ENCODE measurements at places on chromosomes 7 and 10.

DNA sequence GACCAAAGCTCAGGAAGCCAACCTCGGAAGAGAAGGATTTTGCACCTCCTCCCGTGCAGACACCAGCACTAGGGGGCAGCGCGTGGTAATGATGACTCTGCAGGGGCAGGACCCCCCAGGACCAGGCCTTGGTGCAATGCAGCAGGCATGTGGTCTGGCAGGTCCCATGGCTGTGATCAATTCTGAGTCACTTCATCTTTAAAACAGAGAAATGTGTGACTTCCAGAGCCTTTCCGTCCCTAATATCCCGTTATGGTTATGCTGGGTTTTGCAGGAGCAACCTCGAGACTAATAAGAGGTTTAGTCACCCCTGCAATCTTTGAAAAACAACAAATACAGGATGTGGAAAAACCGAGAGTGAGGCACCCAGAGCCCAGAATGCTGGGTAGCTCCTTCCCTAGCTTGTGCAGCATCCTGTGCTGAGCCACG lies 30.2 kb upstream of the GJD4 start:
- H3K4me1 ChIP-seq = no peaks in the 10 kb centered on the region
- H3K27ac ChIP-seq = no peak overlapping the region
- no peak for DNase-seq
- H3K4me3 ChIP-seq = no peak overlapping the region

DNA sequence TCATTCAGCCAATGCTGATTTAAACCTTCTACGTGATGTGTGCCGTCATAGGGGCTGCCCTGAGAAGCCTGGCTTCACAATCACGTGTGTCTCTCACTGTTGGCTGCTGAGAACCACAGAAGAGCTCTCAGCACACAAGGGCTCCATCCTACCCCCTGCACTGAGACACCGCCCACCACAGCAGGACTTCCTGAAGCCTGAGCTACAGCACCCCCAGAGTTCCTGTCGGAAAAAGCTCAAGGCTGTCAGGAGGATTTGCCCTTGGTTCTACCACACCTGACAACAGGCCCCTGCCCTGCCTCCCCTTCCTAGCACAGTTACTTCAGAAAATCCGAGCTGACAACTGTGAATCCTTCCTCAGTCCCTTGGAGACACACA lies 191.9 kb downstream of the MAD1L1 start:
- no peak overlapping the region for H3K4me3 ChIP-seq
- no peak overlapping the region for H3K27ac ChIP-seq
- H3K36me3 ChIP-seq = no peaks in the 10 kb centered on the region
- no peaks in the 10 kb centered on the region for H3K4me1 ChIP-seq
- H3K27me3 ChIP-seq = no peaks in the 10 kb centered on the region
- DNase-seq = no peak

DNA sequence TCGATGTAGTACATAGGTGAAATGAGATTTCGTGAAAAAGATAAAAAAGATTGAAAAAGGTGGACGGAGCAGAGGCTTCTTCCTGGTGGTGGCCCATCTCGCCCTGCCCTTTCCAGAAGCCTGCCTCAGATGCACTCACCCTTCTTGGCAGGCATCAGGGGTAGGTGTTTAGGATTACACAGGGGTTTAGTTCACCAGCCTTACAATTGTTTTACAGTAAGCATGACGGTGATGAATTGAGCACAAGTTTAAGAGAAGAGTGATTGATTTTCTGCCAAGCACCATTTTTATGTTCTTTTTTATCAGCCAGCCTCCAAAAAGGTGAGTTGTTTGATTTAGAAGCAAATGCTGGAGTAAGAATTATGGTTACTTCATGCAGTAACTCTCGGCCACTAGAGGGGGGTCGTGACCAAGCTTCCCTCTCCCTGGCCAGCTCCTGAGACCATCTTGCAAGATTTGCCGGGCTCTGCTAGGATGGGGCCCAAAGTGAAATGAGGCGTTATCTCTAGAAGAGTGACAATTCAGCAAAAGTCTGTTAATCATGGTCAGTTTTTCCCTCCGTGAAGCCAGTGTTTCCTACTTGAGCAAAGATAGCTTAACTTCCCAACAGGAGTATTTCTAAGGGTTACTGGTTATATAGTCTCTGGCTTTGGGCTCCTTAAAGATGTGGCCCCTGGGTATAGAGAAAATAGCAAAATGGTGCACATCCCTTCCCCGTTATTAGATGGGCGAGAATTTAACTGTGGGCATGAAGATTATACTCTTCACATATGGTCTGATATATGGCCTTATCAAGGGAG lies 228.8 kb downstream of the BMPER start:
- no peaks in the 10 kb centered on the region for H3K4me1 ChIP-seq
- H3K4me3 ChIP-seq = no peak overlapping the region
- H3K27ac ChIP-seq = no peak overlapping the region
- no peak for DNase-seq

- no peak overlapping the region for H3K4me3 ChIP-seq
- H3K36me3 ChIP-seq = no peaks in the 10 kb centered on the region
- no peak overlapping the region for H3K27ac ChIP-seq
- H3K4me1 ChIP-seq = no peaks in the 10 kb centered on the region
- DNase-seq = no peak
Observed at GRCh38 chr10:77348082-77348481, 289.5 kb downstream of the KCNMA1 start.

DNA sequence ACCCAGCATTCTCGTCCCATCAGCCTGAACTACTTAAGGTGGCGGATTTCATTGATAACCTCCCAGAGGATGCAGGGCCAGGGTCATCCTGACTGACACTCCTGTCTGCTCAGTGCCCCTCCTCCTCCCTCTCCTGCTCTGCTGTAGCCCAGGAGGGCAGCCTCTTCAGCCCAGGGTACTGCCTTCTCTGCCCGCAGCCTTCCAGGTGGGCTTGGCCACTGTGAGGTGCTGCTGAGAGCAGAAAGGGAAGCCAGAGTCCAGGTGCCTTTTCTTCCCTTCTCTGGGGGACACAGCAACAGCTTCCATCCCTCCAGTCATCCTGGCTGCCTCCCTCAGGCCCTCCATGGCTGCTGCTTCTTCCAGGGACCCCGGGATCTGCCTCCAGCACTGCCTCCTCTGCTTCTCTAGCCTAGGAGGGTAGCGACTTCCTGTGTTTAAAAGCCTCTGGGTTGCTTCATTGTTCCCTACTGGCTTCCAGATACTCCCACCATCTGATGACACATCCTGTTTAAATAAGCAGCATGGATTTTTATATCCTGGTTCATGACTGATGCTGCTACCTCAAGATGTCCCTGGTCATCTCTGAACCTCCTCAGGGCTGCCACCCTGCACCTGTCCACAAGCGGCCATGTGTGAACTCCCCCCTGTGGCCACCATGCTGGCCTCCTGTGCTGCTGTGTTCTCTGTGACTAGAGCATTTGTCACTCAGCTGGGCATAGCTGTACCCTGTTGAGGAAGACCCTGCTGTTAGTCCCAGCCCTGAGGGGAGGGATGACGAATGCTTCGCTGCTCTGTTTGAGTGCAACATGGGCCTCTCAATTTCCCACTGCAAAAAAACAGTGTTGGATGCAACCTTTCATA lies 55.8 kb downstream of the AKR1C4 start:
- H3K4me1 ChIP-seq = no peaks in the 10 kb centered on the region
- no peak overlapping the region for H3K27ac ChIP-seq
- H3K4me3 ChIP-seq = no peak overlapping the region
- no peaks in the 10 kb centered on the region for H3K27me3 ChIP-seq
- H3K36me3 ChIP-seq = no peaks in the 10 kb centered on the region
- no peak for DNase-seq

DNA sequence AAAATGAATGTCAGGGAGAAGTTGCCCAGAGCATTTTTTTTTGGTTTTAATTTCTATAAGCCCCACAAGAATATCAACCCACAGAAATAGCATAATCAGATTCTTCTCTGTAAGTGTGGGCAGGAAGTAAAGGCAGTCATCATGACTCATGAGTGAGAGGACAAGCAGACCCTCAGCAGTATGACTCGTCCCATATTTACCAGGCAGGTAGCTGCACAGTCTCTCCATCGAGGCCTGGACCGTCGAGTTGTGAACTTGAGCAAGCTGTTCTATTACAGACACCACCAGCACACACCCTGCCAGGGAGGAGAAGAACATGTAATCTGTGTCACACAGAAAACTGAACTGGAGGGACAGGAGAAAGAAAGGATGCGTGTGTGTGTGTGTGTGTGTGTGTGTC lies 37.8 kb downstream of the AOAH start:
- H3K4me3 ChIP-seq = no peak overlapping the region
- H3K4me1 ChIP-seq = no peaks in the 10 kb centered on the region
- DNase-seq = peak; percentile 9
- H3K27ac ChIP-seq = no peak overlapping the region
- H3K36me3 ChIP-seq = no peaks in the 10 kb centered on the region

Measured in effector memory CD4-positive, alpha-beta T cell (primary cell).